ENCODE measurements at places on chromosomes 2 and 18.

- peak; percentile 87 for DNase-seq
These were observed 37.3 kb downstream of the PRKRA start for GRCh38 chr2:178413472-178414265.

DNA sequence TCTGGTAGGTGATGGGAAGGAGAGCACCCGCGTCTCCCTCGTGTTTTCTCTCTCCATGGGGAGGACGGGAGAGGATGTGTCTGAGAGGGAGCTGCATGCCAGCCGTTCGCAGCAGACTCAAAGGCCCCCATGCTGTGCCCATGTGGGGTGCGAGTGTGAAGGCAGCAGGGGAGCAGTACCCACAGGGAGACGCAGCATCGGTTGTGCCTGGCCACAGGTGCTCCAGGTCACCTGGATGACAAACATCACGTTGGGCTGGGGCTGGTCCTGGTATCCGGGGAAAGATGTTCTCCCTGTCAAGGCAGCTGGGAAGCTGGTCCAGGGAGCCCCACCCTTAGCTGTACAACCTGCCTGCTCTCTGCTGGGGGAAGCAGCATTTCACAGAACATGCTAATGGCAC is 119.5 kb upstream of the SALL3 start:
- DNase-seq: no peak

- no peak for DNase-seq
These were observed 11.6 kb downstream of the TRAF3IP1 start for GRCh38 chr2:238331916-238332315.

DNA sequence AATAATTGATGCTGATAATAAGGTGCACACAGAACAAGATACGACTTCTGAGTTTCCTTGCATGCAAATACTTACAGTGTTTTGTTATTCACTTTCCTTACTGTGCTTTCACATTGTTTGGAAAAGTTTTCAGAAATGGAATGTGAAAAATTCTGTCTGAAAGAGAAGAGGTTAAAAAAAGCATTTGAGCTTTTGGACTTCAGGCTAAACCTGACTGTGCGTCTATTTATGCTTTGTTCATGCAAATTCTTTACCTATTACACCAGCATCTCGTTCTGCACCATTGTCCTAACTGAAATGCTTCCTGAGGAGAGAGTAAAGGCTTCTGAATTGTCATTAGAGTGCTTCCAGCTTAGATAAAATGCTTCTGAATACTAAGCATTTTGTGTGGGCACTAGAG is 61.4 kb downstream of the LHCGR start:
- DNase-seq: no peak

DNA sequence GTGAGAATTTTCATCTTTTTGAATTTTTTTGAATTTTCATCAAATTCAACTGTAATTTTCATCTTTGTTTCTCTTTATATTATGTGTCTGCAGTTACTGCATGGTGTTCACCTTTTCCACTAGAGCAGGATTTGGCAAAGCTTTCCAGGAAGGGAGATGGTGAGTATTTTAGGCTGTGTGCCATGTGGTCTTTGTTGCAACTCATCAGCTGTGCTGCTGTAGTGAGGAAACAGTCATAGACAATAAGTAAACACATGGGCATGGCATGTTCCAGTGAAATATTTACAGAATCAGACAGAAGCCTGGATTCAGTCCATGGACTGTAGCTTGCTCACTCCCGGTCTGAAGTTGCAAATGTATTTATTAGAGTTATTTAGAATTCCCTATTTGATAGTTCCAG is 120.4 kb downstream of the DCDC2C start:
- DNase-seq: no peak

- DNase-seq: no peak
These were observed 352.4 kb downstream of the SOCS6 start for GRCh38 chr18:70641156-70641775.

- no peak for DNase-seq
These were observed 764.6 kb downstream of the TSN start for GRCh38 chr2:122519821-122520611.

- no peak for DNase-seq
These were observed 123.0 kb downstream of the TTC27 start for GRCh38 chr2:32750880-32751279.

- DNase-seq: no peak
These were observed 73.0 kb upstream of the EPB41L5 start for GRCh38 chr2:119939915-119940314.

- peak; percentile 73 for DNase-seq
These were observed 18.5 kb upstream of the IGFBP5 start for GRCh38 chr2:216713691-216714336.

DNA sequence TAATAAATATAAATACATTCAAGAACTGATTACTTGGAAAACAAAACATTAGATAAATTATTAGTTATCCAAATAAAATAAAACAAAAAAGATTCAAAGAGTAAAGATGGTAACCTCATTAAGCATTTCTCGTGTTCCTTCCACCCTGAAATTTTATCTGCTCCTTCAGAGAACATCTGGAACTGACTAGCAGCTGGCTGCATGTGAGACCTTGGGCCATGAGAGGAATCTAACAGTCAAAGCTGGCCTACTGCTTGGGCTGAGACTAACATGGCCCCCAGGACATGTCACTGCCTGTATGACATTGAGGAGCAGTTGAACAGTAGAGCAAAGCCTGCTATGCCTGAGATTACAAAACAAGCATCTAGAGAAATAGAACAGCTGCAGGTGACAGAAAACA is 208.5 kb upstream of the ZSWIM2 start:
- no peak for DNase-seq
